ENCODE measurements at places on chromosomes 7 and 10.

DNA sequence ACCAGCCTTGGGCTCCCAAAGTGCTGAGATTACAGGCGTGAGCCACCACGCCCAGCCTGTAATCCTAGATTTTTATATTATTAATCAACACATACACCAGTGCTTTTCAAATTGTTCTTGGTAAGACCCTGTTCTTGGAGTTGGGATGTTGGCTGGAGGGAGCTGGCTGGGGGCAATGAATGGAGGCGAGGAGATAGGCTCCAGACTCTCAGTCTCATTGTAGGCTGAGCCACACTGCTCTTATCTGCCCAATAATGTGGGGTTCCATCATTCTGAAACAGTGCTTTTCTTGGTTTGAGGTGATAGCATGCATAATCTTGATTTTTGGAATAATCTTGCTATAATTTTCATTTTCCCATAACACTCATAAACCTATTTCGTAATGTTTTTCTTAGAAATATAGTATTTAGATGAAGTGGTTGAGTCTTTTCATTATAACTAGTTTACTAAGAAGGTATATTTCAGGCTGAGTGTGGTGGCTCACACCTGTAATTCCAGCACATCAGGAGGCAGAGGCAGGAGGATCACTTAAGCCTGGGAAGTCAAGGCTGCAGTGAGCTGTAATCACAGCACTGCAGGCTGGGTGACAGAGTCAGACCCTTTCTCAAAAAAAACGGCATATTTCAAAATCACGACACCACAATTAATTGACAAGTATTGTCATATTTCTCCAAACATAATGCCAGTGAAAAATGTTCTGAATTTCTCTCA is 65.1 kb upstream of the LYZL2 start:
- no peak for DNase-seq

DNA sequence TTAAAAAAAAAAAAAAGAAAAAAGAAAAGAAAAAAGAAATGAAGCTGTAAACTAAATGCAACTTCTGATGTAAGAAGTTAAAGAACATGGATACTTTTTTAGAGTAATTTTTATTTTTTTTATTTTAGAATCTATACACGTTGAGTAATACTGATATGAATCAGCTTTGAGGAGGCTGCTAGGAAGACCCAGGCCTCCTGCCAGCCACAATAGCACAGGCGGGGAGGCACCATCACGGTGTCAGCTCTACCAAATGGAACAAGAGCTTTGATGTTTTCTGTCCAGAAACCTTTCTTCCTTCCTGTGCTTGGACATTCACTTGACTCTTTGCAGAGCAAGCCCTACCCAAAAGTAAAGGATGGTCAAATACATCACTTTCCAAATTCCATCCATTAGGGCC is 45.3 kb upstream of the EGR2 start:
- no peak for DNase-seq

GRCh38 chr10:130160775-130161174 is 24.6 kb downstream of the GLRX3 start:
- no peak for DNase-seq

GRCh38 chr10:77405771-77406241 is 231.8 kb downstream of the KCNMA1 start:
- DNase-seq, result peak; percentile 82

DNA sequence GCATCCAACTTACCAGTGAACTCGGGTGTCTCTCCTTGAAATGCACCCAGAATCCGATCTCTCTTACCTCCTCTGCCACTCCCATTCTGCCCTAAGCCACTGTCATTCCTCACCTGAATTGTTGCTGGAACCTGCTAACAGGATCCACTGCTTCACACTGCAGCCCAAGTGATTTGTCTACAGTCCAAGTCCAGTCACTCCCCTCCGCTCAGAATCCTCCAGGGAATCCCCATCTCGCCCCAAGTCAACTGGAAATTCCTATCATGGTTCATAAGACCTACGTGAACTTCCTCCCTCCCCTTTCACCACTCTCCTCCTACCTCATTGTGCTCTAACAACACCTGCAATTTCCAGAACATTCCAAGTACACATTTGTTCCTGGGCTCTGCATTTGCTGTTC is 91.3 kb downstream of the SCRN1 start:
- DNase-seq, result no peak

DNA sequence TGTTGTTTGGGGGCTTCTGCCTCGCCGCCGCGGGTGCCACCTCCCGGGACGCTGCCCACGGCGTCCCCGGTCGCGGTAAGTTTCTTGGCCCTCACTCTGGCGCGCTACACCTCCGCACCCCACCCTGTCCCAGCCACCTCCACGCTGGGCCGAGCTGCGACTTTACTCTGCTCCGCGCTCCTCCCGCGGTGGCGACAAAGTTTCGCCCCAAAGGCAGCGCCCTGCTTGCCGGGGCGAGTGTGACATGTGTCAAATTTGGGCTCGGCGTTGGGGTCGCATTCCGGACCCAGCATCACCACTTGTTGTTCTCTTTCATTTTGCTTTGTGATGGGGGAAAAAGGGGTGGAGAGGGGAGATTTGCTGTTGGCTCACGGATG is 167.7 kb upstream of the PPP1R3A start:
- DNase-seq, result peak; percentile 53

GRCh38 chr7:74329225-74329624 is 40.0 kb downstream of the CLIP2 start:
- no peak for DNase-seq

DNA sequence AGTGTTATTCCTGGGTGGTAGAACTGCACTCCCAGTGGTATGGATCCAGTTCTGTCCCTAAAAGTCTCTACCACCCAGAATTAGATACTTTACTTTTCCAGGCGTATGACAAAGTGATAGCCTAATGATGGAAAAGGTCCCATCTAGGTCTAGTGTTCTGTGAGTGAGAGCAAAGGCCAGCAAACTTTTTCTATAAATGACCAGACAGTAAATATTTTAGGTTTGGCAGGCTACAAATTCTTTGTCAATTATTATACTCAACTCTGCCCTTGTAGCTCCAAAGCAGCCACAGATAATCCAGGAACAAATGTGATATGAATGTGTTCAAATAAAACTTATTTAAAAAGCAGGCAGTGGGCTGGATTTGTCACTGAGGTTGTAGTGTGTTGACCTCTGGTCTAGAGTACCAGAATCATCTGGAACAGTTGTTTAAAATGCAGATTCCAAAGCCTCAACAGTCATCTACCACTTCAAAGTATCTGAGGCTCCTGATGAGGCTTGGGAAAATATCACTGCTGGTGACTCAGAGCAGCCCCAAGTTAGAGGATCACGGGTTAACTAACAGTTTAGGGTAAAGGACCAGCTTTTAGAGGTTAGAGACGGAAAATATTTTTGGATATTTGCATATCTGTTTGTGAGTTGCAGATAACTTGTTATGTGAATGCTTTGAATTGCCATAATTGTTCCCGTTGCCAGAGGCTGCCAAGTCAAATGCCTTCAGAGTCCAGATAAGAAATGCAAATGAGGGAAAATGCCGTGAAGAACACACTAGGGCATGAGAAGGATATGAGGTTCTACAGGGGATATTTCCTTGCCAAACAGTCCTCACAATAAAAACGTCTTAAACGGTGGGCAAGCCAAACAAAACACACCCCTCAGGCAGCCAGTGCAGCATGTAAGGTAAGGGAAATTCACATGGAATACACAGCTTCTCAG is 19.4 kb downstream of the NRAP start:
- no peak for DNase-seq
